Caco-2 (cell line): ENCODE measurements at places on chromosomes 6 and 20. TPM values are rescaled to one million over a fixed set of nuclear protein-coding genes. Genes with fewer than 3 reads are reported as not detected.
A peak's percentile ranks its signal among the peaks of the same experiment; 100 is the strongest.

- no peak for DNase-seq
Observed at GRCh38 chr6:142916881-142917280, 28.1 kb downstream of the HIVEP2 start.

DNA sequence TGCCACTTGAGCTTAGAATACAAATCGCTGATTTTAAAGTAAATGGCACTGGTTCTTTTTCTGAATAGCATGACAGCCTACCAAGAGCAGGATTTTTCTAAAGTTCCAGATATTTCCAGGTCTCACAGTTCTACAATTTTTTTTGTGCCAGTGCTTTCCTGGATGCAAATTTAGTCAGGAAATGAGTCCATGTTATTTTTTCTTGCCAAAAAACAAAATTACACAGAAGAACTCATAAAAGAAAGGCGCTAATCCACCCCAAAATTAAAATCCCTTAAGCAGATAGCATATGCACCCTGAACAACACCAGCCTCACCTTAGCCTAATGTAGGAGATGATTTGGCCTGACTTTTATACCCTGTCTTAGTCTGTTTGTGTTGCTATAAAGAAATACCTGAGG is 86.4 kb upstream of the ARG1 start:
- no peak for DNase-seq

GRCh38 chr6:29685718-29686326 is 4.9 kb upstream of the ZFP57 start:
- peak; percentile 9 for DNase-seq

GRCh38 chr20:59832406-59833363 is 100.8 kb downstream of the SYCP2 start:
- no peak for DNase-seq

GRCh38 chr6:5384276-5384675 is 123.0 kb downstream of the FARS2 start:
- DNase-seq, result no peak

DNA sequence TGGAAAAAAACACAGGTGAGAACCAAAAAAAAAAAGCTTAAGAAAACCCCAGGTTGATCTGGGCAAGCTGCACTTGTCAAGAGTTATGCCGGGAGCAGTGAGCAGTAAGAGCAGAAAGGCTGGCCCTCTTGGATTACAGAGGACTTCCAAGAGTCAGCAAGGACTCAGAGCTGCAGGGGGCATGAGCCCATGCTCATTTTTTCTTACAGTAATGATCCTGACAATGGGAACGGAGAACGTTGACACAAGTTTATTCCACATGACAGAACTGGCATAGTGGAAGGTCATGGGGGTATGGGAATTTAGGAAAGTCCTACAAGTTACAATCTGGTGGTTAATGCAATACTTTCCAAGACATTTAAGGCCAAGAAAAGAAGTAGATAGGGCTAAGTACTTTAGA is 256.6 kb downstream of the GMDS start:
- no peak for DNase-seq

- no peak for DNase-seq
Observed at GRCh38 chr6:100353276-100354015, 111.3 kb downstream of the SIM1 start.

RBL1 gene
- total RNA-seq, result 35.9 and 37.0 TPM in 2 replicates

PLEKHG1 gene
- 32.8 and 35.0 TPM in 2 replicates for total RNA-seq

CLDN20 gene
- total RNA-seq, result not detected in 2 replicates
